AG20443 (cell line): ENCODE measurements at places on chromosomes 1 and 21.

- peak; percentile 87 for DNase-seq
These were observed 3.9 kb upstream of the RPTN start for GRCh38 chr1:152162792-152163463.

DNA sequence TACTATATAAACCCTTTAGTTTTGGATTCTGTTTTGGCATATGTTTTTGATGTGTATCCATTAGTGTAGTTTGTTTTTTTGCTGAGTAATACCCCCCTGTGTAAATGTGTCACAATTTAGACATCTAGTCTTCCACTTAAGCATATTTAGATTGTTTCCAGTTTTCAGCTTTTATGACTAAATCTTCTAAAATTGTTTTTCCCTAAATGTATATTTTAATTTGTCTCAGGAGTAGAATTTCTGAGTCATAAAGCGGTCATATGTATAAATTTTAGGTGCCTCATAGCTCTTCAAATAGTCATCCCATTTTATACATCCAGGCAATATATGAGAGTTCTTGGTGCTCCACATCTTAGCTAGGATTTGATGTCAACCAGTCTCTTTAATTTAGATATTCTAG is 1348.0 kb downstream of the MRPL39 start:
- no peak for DNase-seq

GRCh38 chr1:153490272-153491051 is 30.0 kb upstream of the S100A7 start:
- DNase-seq, result peak; percentile 87

DNA sequence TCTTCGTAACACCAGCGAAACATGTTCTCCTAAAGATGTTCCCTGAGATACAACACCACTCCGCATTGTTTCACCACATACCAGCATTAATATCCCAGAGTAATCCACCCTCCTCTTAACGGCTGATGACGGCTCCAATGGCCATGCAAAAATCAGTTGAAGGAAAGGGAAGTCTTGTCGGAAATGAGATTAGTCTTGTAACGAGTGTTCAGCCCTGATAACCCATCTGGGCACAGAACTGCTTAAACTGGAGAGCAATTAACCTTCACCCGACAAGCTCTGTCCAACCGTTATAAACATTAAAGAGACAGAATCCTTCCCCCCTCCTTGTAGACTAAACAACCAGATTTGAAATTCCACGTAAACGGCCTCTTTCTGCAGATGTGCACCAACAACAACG is 21.9 kb downstream of the ERG start:
- DNase-seq, result no peak

- no peak for DNase-seq
These were observed 83.9 kb downstream of the NAV1 start for GRCh38 chr1:201622824-201623223.

- DNase-seq, result no peak
These were observed 6.1 kb upstream of the PTBP2 start for GRCh38 chr1:96715482-96715881.

GRCh38 chr1:108878160-108878469 is 1.3 kb downstream of the GPSM2 start:
- no peak for DNase-seq

- DNase-seq, result peak; percentile 88
These were observed 66.5 kb upstream of the GADD45A start for GRCh38 chr1:67618285-67619018.

DNA sequence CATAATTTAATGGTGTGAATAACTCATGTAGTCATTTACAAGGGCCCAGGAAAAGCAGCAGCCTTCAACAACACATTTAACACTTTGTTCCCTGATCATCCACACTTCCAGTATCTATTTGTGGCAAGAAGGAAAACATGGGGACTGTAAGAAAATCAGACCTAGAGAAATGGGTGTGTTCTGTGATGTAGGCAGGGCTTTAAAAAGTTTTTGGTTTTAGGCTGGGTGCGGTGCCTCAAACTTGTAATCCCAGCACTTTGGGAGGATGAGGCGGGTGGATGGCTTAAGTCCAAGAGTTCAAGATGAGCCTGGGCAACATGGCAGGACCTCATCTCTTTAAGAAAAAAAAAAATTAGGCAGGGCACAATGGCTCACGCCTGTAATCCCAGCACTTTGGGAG is 14.2 kb upstream of the WDR47 start:
- no peak for DNase-seq

GRCh38 chr1:39692152-39693074 is 1.2 kb upstream of the HPCAL4 start:
- DNase-seq, result no peak

GRCh38 chr1:47333922-47334764 is 553 bp downstream of the CMPK1 start:
- peak; percentile 93 for DNase-seq

- DNase-seq, result no peak
These were observed 7.5 kb upstream of the PUM1 start for GRCh38 chr1:31073044-31073443.

DNA sequence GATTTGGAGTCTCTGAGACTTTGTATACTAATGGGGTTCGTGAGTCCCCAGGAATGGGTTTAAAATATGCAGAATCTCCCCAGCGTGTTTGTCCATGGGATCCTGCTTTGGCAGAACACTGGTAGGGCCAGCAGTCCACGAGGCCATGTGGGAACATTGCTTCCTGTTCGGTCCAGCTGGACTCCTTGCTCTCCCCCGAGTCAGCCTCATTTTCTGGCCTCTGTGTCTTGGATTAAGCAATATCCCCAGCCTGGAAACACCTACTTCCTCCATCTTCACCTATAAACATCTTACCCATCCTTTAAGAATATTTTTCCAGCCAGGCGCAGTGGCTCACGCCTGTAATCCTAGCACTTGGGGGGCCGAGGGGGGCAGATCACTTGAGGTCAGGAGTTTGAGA is 142.4 kb downstream of the NAV1 start:
- DNase-seq, result no peak

GRCh38 chr1:210600421-210601159 is 271.9 kb downstream of the HHAT start:
- no peak for DNase-seq

DNA sequence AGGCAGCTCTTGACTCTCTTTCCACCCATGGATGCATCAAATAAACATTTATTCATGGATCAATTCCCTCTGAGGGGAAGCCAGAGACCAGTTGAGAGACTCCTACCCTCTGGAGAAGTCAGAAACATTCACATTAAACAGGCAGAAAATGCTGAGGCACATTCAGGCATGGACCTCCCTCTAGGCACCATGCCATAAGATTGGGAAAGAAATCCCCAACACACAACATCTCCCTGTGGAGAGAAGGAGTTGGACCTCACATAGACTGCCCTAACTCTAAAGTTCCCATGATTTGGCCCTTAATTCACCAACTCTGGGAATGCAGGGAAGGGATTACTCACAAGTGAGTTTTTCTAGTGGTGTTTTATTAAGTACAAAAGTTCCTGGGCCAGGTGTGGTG is 415.3 kb upstream of the C1orf87 start:
- DNase-seq, result no peak

DNA sequence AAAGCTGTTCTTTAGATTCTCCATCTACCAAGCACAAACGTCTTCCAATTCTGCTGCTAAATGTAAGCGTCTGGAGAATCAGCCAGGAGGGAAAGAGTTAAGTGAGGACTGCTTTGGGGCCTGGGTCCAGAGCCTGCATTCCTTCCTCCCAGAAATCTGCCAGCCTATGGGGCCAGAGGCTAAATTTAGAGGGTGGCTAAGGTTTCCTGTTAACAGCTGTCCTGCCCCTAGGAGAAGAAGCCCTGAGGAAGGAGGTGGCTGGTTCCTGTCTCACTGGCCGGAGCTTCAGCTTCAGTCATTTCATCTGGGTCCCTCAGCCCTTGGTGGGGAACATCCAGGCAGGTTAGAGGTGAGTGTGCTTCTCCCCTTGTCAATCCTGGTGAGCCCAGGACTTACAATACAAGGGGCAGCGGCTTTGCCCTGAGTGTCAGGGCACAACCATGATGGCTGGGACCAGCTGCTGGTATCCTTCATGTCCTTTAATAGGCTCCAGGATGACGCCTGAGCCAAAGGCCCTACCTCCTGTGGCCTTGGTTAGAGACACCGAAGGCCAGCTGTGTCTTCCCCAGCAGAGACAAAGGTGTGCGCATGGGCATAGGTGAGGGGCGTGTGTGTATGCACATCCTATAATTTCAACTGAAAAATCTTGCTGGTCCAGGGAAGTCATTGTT is at the start of gene STYXL2:
Gene STYXL2, plus strand, starts transcription at position 230 of the 671 bp plus-strand sequence. CDS start 775 bp downstream, outside the sequence.
- no peak for DNase-seq
